ENCODE measurements at places on chromosomes 2 and 18.
A peak's percentile ranks its signal among the peaks of the same experiment; 100 is the strongest.

- no peak for DNase-seq
These were observed 1.7 kb upstream of the SMAD4 start for GRCh38 chr18:51028201-51028805.

- DNase-seq, result no peak
These were observed 505.7 kb upstream of the LRATD1 start for GRCh38 chr2:14126846-14127245.

- no peak for DNase-seq
These were observed 2.1 kb downstream of the STK39 start for GRCh38 chr2:168245074-168245825.

GRCh38 chr2:174925046-174925784, 80.0 kb downstream of the CHN1 start:
- DNase-seq, result no peak

GRCh38 chr2:96594691-96595152, 43.4 kb downstream of the KANSL3 start:
- peak; percentile 29 for DNase-seq

- no peak for DNase-seq
These were observed 202.0 kb upstream of the SLC14A2 start for GRCh38 chr18:45413180-45413836.

GRCh38 chr2:218993345-218994315, at the start of gene CRYBA2:
Gene CRYBA2, minus strand, starts transcription at chr2:218993422. Its CDS starts 246 bp downstream, at chr2:218993176.
- no peak for DNase-seq
